Naive thymus-derived CD4-positive, alpha-beta T cell (primary cell): ENCODE measurements at places on chromosomes 5 and 9. TPM values are rescaled to one million over a fixed set of nuclear protein-coding genes. Genes with fewer than 3 reads are reported as not detected.
A peak's percentile ranks its signal among the peaks of the same experiment; 100 is the strongest.

DNA sequence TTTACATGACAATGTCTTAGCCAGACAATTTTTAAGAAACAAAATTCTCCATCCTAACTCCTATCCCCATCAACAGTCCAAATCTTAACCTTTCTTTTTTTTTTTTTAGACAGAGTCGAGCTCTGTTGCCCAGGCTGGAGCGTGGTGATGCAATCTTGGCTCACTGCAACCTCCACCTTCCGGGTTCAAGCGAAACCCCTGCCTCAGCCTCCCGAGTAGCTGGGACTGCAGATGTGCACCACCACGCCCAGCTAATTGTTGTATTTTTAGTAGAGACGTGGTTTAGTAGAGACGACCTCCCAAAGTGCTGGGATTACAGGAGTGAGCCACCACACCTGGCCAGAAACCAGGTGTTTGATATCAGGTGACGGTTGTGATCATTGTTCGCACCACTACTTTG lies 10.2 kb downstream of the ABL1 start:
- H3K27me3 ChIP-seq: no peaks in the 10 kb centered on the region
- H3K27ac ChIP-seq: no peak overlapping the region
- no peak for DNase-seq

DNA sequence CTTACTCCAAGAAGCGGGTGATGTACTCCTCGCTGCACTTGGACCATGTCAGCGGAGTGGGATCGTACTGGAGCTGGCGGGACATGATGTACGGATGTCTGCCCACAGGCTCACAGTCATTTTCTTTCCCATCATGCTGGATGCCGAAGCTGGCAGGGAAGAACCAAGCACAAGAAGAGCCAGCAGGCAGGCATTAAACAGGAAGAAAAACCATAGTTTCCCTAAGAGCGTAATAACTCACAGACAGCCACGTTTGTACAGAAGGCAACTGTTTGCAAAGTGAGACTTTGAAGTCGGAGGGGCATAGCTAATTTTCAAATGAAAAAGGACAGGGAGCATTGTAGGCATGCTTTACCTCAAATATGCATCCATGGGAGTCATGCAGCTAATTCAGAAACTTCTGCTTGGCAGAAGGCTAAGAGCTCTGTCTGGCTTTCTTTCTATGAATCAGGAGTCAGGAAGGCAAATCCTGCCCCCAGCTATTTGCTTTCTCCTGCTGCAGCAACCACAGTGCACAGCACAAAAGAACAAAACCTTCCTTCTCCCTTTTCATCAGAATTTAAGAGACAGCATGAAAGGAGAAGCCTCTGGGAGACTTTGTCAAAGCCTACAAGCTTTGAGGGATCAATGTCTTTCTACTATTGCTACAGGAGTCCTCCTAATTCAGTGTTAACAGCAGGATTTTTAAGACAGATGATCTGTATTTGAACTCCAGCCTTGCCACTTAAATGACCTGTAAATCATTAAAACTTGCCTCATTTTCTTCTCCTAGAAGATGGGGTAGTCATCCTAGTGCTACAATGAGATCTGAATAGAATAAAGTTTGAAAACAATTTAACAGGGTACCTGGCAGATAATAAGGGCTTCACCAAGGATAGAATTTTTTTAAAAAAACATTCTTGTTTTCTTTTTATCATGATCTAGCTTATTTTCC lies 209.1 kb downstream of the TARS1 start:
- no peak for DNase-seq
- H3K4me1 ChIP-seq: no peaks in the 10 kb centered on the region
- no peaks in the 10 kb centered on the region for H3K36me3 ChIP-seq
- H3K4me3 ChIP-seq: no peak overlapping the region
- H3K27me3 ChIP-seq: no peaks in the 10 kb centered on the region
- no peak overlapping the region for H3K27ac ChIP-seq

DNA sequence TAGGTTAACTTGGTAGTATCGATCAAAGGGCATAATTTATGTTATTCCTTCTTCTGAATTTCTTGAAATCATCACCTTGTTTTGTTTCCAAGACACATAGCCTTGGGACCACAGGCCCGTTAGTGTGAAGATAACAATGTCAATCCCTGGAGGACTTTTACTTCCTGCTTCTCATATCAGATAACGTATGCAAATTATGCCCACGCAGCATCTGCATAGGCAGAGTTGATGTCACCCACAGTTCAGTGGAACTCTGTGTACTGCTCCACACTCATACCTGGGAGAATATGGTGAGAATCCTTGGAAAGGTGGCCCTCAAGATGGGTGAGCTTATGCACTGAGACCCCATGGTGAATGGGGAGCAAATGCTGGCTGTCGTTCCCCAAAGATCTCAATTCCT lies 95.0 kb downstream of the CFAP90 start:
- H3K4me1 ChIP-seq: no peaks in the 10 kb centered on the region
- no peaks in the 10 kb centered on the region for H3K36me3 ChIP-seq
- DNase-seq: no peak
- no peak overlapping the region for H3K27ac ChIP-seq

DNA sequence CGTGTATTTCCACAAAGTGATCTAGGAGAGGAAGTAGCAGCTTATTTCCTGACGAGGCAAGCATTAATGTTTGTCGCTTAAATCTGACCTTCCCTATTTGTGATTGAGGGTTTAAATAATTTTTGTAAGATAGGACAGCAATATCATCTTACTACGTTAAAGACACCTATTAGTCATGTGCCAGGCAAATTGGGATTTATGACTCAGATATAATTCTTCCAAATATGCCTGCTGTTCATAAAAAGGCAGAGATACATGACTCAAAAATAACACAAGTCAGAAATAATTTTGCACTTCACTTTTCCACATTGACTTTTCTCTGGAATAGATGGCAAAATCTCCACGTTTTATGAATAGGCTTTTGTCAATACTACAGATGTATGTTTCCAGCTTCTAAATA lies 43.0 kb upstream of the CDH12 start:
- H3K4me3 ChIP-seq: no peak overlapping the region
- no peak overlapping the region for H3K27ac ChIP-seq
- H3K27me3 ChIP-seq: no peaks in the 10 kb centered on the region
- H3K4me1 ChIP-seq: no peaks in the 10 kb centered on the region
- no peak for DNase-seq

GRCh38 chr9:128122809-128123175 lies 4.7 kb downstream of the PTGES2 start:
- H3K4me3 ChIP-seq: no peak overlapping the region
- H3K36me3 ChIP-seq: no peaks in the 10 kb centered on the region
- no peak overlapping the region for H3K27ac ChIP-seq
- H3K4me1 ChIP-seq: peaks cover 15% of the 10 kb centered on the region
- no peaks in the 10 kb centered on the region for H3K27me3 ChIP-seq
- no peak for DNase-seq

DNA sequence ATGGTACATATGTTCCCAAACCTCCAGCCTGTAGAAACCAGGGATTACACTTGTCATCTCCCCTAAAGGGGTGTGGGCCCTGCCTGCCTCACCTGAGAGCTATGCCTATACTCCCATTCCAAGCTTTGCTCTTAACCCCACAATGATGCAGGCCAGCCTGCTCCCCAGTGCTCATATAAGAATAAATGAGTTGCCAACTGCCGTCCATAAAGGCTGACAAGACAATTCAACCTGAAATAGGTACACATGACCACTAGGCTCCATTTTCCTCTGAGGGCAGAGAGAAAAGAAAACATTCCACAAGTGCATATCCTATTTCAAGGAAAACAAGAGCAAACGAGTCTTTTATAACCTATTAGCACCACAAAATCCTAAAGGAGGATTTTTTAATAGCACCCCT lies 28.4 kb downstream of the SKP1 start:
- H3K36me3 ChIP-seq: peaks cover 56% of the 10 kb centered on the region
- peak; percentile 36 for DNase-seq
- H3K4me1 ChIP-seq: peaks cover 43% of the 10 kb centered on the region
- H3K27ac ChIP-seq: peak overlapping the region; percentile 22

DNA sequence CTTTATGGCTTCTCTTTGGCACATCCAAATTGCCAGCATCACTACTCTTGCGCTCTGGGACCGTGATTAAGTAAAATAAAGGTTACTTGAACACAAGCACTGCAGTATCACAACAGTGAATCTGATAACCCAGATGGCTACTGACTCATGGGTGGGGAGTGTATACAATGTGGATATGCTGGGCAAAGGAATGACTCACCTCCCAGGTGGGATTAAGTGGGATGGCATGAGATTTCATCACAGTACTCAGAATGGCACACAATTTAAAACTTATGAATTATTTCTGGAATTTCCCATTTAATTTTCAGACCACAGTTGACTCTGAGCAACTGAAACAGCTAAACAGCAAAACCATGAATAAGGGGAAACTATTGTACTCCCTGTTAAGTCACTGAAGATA lies 4.3 kb downstream of the GFM2 start:
- no peaks in the 10 kb centered on the region for H3K36me3 ChIP-seq
- DNase-seq: no peak
- no peak overlapping the region for H3K4me3 ChIP-seq
- H3K4me1 ChIP-seq: peaks cover 14% of the 10 kb centered on the region
- H3K27me3 ChIP-seq: no peaks in the 10 kb centered on the region
- no peak overlapping the region for H3K27ac ChIP-seq

- no peak overlapping the region for H3K4me3 ChIP-seq
- H3K27me3 ChIP-seq: no peaks in the 10 kb centered on the region
- no peaks in the 10 kb centered on the region for H3K36me3 ChIP-seq
Measured at GRCh38 chr5:16759147-16759773, 142.5 kb upstream of the RETREG1 start.

GRCh38 chr5:98095072-98095471 lies 678.4 kb upstream of the RGMB start:
- H3K4me3 ChIP-seq: no peak overlapping the region
- H3K27me3 ChIP-seq: no peaks in the 10 kb centered on the region
- H3K27ac ChIP-seq: no peak overlapping the region
- no peaks in the 10 kb centered on the region for H3K36me3 ChIP-seq
- DNase-seq: no peak

DNA sequence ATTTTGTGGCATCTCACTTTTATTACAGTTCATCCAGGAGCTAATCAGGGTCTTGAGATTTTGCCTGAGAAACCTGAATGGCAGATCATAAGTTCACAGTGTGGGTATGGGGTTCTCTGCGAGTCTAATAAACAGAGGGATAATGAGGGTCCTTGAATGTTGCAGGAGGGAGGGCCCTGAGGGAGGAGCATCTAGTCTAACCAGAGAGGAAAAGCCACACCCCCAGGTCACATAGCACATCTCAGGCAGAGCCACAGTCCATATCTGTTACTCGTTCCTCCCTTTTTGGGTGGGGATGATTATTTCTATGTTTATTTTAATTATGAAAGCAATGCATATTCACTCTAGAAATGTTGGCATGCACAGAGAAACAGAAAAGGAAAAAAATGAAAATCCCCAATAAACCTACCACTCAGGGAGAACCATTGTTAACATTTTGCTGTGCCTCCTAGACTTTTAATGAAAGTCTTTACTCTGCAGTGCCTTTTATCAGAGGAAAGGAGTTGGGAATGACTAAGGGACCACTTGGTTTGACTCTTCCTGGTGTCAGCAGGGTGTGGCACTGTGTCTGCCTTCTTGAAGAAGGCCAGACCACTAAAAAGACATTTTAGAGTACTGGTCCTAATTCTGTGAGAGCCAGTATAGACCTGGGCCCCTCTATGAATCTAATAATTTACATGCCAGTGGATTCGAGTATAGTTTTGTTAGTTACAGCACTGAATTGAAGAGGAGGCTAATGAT lies 2.8 kb downstream of the GALNT12 start:
- DNase-seq: no peak
- no peaks in the 10 kb centered on the region for H3K36me3 ChIP-seq
- H3K4me1 ChIP-seq: peaks cover 16% of the 10 kb centered on the region
- H3K27ac ChIP-seq: no peak overlapping the region
- H3K27me3 ChIP-seq: no peaks in the 10 kb centered on the region

DNA sequence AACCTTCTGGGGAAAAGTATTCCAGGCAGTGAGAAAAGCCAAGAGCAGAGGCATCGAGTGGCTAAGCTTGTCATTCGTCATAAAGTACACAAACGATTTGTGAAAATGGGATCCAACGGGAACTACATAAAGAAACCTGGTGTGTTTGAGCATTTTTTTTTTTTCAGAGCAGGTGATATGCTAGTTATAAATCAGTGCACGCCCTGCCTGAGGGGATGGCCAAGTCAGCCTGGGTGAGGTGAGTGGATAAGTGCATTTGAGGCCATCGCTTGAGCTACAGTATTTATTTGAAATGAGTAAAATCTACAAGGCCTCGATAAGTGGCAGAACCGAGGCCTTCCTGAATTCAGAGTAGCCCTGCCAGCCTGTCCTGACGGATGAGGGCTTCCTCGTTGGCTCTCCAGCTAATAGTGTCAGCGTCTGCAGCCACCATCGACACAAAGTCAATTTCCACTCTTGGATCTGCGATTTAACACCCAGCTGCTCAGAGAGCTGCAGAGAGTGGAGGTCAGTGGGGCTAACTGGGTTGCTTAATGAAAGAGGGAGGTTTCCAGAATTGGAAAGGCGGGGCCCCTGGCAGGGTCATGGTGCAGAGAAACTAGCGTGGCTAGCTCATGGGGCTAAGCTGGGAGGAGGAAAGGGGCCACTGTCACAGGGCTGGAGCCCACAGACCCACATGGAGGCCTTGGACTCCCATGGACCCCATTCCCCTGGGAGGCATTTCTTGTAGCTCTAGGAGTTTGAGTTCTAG lies 27.3 kb downstream of the PPARGC1B start:
- H3K4me3 ChIP-seq: no peak overlapping the region
- no peaks in the 10 kb centered on the region for H3K4me1 ChIP-seq
- no peak for DNase-seq
- no peak overlapping the region for H3K27ac ChIP-seq

The CCDC187 gene
- polyA plus RNA-seq: not detected

The KLF9 gene
- polyA plus RNA-seq: 3.5 TPM

The GFI1B gene
- not detected for polyA plus RNA-seq

The PCDHB13 gene
- not detected for polyA plus RNA-seq

The REEP2 gene
- polyA plus RNA-seq: not detected
